ENCODE measurements at places on chromosomes 4 and X.

GRCh38 chr4:2253160-2254084, 8.5 kb downstream of the MXD4 start:
- H3K27ac ChIP-seq = peak overlapping the region; percentile 66
- no peaks in the 10 kb centered on the region for H3K36me3 ChIP-seq

GRCh38 chrX:107323786-107324492, 117.5 kb downstream of the DNAAF6 start:
- DNase-seq = peak; percentile 10
- H3K4me1 ChIP-seq = peaks cover 2% of the 10 kb centered on the region
- H3K27me3 ChIP-seq = no peaks in the 10 kb centered on the region
- no peak overlapping the region for H3K27ac ChIP-seq

DNA sequence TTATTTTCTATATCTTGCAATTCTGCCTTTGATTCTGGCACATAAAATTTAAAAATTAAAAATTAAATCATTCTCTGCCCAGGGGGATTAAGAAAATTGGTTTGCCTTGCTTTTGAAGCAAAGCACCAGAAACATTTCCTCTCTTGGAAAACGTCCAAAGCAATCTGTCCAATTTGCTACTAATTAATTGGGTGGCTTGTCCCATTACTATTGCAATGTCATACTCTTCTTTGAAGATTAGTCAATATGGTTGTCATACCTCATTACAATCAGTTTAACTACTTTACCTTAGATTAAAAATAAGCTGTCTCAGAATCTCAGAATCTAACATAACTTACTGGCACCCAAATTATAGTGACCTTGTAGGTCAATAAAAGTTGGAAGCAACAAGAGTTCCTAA, 208.8 kb downstream of the TMA16 start:
- H3K4me3 ChIP-seq = no peak overlapping the region
- H3K4me1 ChIP-seq = peaks cover 3% of the 10 kb centered on the region
- no peaks in the 10 kb centered on the region for H3K27me3 ChIP-seq
- H3K27ac ChIP-seq = no peak overlapping the region

GRCh38 chr4:74156521-74156920, 1.4 kb upstream of the MTHFD2L start:
- peaks cover 12% of the 10 kb centered on the region for H3K36me3 ChIP-seq
- H3K4me3 ChIP-seq = peak overlapping the region; percentile 71
- H3K27ac ChIP-seq = 0 out of 2 replicates have a peak overlapping the region, but pooled peaks have one; percentile 88
- DNase-seq = no peak
- no peaks in the 10 kb centered on the region for H3K27me3 ChIP-seq
- peaks cover 35% of the 10 kb centered on the region for H3K4me1 ChIP-seq

- DNase-seq = no peak
- H3K36me3 ChIP-seq = 0 out of 2 replicates have a peak, but pooled peaks cover 2% of the 10 kb centered on the region
- H3K4me1 ChIP-seq = peaks cover 30% of the 10 kb centered on the region
- no peaks in the 10 kb centered on the region for H3K27me3 ChIP-seq
- H3K27ac ChIP-seq = peak overlapping the region; percentile 50
Measured at GRCh38 chrX:150896632-150897031, 1.8 kb downstream of the CD99L2 start.

All from WTC11 (cell line).